CD4-positive, alpha-beta T cell treated with Interleukin-1 beta for 1 hour (primary cell): ENCODE measurements at places on chromosomes 7 and 10.
A peak's percentile ranks its signal among the peaks of the same experiment; 100 is the strongest.

DNA sequence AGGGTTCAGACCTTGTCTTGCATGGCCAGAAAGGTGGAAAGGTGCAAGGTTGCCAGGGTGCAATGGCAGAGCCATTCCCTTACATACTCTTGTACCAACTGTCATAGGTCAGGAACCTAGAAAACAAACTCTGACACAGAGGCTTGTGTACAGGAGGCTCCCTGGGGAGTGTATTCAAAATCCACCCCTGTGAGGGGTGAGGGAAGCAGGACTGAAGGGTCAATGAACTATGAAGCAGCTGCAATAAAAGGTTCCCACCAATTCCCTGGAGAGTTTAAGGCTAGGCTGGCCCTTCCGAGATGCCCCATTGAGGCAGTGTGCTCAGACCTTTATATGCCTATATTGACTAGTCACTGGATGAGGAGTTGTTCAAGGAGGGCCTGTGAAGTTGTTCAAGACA, 13.9 kb upstream of the CUZD1 start:
- DNase-seq: no peak

GRCh38 chr7:26185131-26185843, 15.3 kb downstream of the HNRNPA2B1 start:
- peak; percentile 58 for DNase-seq

- no peak for DNase-seq
These were observed 696.3 kb upstream of the GALNT17 start for GRCh38 chr7:70435634-70436033.

DNA sequence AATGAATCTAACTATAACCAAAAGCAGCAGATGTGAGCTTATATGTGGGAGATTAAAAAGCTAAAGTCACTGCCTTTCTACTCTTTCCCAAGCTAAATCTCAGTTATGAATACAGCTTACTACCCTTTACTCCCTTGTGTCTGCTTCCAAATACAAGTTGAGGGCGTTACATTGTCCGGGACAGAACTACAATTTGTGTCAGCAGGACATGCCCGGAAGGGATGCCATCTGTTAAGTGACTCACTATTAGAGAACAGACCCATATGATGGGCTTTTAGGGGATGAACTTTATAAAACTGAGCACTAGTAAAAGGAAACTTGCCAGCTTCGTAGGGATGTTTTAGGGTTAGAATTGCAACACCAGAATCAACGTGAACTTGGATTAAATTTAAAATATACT, 299.7 kb upstream of the CSTF2T start:
- DNase-seq: no peak

DNA sequence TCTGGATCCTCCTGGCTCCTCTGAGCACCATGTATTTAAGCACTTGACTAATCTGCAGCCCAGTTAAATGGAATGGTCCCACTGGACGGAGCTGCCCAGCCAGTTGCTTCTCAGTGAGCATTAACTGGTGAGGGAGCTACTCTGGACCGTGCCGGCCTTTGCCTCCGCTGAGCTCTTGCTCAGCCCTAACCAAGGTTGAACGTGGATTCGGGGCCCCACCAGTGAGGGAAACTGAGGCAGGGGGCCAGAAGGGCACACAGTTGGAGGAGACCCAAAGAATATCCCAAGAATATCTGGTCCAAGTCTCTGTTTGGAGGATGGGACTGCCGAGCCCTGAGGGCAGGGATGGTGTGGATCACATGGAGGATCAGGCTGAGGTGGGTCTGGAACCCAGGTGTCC, 13.7 kb downstream of the ADCYAP1R1 start:
- no peak for DNase-seq

DNA sequence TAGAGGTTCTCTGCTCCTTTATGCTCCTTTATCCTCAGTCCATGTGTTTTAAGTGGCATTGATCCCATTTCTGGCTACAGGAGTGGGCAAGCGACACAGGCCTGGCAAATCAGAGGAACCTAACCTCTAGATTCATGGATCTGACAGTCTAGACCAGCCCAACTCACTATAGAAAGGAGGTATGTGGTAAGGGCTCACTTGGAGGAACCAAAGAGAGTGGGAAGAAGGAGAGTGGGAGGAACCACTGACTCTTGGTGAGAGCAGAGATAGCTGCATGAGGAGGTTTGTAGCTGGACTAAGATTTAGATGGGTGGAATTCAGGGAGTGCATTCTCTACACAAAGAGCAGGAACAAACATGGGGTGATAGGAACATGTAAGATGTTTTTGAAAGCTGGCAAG, 11.6 kb upstream of the FRAT1 start:
- DNase-seq: no peak

DNA sequence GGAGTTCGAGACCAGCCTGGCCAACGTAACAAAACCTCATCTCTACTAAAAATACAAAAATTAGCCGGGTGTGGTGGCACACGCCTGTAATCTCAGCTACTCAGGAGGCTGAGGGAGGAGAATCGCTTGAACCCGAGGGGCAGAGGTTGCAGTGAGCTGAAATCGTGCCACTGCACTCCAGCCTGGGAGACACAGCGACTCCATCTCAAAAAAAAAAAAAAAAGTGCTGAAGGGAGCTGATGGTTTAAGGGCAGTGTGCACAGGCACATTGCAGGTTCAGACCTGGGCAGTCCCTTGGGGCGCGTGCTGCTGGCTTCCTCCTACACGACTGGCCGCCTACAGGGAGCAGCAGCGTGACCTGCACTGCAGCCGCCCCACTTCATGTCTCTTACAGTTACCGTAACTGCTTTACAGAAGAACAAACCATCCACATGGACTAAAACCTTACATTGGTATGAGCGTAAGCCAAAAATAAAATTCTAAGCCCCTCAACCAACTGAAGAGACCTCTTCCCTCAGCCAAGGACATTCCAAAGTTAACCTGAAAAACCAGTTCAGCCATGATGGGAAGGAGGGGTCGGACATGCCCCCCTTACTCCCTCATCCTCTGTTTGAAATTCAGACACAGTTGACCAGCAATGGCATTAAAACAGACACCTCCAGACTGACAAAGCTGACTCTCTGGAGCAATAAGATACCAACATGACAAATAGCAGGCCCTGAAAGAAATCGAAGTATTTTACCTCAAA, 262.2 kb downstream of the ZMYND11 start:
- DNase-seq: no peak

GRCh38 chr10:103818105-103818504, 37.3 kb downstream of the SH3PXD2A start:
- DNase-seq: no peak

DNA sequence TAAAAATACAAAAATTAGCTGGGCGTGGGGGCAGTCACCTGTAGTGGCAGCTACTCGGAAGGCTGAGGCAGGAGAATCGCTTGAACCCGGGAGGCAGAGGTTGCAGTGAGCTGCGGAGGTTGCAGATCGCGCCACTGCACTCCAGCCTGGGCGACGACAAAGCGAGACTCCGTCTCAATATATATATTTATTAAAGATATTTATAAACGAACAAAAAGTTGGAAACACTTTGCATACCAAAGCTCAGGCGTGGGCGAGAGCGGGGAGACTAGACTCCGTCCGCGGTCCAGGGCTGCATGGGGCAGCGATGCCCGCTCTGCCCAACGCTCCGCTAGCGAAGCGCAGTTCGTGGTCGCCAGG, 7.9 kb upstream of the CRYGN start:
- DNase-seq: no peak

DNA sequence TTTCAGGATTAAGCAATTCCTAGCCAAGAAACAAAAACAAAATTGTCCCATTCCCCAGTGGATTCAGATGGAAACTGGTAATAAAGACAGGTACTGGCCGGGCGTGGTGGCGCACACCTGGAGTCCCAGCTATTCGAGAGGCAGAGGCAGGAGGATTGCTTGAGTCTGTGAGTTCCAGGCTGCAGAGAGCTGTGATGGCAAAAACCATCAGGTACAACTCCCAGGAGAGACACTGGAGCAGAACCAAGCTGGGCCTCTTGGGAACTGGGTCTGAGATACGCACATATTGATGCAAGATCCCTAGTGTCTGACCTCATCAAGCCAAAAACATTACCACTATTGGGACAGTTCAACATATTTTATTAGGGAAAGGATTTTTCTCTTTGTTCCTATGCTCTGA, 84.0 kb upstream of the ANLN start:
- DNase-seq: no peak

- no peak for DNase-seq
These were observed 73.0 kb upstream of the BMPER start for GRCh38 chr7:33832271-33832721.

GRCh38 chr7:130959743-130960207, 225.8 kb upstream of the KLF14 start:
- peak; percentile 20 for DNase-seq

DNA sequence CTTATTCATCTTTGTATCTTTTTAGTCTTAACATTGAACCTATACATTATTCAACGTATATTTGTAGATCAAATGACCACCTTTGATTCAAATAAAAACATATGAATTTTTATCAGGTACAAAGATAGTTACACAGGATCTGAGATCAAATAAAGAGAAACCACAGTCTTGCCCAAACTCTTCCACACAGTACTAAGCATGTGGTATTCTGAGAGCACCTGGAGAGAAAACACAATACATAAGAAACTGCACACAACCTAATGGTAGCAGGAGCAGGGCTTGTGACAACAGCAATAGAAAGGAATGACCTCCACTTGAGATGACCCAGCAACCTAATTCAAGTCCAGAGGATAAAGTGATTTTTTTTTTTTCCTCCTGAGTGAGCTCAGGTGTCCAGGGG, 6.5 kb upstream of the WASL start:
- no peak for DNase-seq

DNA sequence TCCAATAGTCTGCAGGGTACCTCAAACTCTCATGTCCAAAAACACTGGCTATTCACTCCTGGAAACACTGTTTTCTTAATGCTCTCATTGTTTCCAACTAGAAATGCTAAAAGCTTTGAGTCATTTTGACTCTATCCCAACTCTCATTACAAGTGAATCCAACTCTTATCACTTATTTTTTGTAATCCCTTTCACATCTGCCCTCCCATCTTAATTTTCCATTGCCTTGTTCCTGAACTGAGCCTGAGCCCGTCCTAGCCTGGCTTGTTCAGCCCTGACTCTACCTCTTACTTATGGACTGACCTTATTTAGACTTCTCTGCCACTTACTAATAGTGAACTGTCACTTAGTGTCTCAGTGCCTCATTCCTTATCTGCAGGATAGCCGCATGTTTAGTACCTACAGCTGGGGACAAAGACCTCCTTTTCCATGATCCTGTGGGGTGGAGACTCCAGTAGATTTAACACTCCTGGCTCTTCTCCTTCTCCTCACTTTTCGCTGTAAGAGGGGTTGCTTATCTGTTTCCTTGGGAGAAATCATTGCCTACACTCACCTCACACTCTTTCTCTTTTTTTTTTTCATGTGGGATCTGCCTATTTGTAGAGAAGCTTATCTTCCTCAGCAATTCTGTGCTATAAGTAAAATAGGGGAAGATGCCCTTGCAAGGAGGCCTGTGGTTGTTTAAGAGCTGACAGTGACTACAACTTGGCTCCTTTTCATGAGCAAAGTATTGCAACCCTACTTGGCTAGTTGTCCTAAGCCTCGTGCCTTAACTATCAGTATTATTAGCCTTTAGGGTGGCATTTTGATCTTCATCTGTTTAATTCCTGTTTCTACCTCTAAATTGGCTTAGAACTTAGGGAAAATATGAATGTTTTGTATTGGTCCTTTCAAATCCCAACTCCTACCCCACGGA, 56.4 kb downstream of the SLC16A12 start:
- DNase-seq: no peak

DNA sequence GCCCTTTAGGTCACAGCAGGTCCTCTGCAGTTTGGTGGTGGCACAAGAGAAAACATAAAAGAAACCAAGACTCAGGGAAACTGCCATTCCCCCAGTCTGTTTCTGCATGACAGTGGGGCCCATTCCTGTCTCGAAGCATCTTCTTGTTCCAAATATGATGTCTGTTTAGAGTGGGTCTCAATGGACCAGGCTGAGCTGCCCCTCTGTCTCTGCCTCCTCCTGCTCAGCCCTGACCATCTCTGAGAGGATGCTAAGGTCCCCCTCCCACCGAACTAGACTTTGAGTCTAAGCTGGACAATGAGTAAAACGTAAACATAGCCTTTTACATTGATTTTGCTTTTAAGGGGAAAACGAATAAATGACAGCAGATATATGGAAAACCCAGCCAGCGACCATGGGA, 40.4 kb downstream of the CLEC2L start:
- no peak for DNase-seq

DNA sequence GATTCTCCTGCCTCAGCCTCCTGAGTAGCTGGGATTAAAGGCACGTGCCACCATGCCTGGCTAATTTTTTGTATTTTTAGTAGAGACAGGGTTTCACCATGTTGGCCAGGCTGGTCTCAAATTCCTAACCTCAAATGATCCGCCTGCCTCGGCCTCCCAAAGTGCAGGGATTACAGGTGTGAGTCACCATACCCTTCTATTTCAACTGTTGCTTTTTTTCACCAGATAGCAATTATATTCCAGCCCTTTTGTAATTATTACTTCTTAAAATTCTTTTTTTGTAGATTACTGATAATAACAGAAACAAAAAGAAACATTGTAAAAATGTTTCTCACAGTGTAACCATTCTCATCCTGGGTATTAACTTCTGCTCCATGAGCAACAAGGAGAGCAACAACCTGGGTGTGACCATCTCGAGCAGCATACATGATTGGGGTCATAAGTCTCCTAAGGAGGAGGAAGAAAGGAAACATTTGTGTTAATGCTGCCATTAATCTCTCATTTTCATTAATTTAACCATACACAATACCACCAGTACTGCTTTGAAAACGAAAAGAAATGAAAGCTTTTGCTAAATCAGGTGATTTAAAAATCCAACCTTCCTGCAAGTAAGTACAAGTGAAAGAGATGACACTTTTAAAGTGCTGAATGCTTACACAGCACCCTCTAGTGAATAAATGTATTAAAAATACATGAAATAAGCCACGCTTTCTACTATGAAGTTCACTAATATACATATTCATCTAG, 41.8 kb downstream of the ASZ1 start:
- DNase-seq: no peak

DNA sequence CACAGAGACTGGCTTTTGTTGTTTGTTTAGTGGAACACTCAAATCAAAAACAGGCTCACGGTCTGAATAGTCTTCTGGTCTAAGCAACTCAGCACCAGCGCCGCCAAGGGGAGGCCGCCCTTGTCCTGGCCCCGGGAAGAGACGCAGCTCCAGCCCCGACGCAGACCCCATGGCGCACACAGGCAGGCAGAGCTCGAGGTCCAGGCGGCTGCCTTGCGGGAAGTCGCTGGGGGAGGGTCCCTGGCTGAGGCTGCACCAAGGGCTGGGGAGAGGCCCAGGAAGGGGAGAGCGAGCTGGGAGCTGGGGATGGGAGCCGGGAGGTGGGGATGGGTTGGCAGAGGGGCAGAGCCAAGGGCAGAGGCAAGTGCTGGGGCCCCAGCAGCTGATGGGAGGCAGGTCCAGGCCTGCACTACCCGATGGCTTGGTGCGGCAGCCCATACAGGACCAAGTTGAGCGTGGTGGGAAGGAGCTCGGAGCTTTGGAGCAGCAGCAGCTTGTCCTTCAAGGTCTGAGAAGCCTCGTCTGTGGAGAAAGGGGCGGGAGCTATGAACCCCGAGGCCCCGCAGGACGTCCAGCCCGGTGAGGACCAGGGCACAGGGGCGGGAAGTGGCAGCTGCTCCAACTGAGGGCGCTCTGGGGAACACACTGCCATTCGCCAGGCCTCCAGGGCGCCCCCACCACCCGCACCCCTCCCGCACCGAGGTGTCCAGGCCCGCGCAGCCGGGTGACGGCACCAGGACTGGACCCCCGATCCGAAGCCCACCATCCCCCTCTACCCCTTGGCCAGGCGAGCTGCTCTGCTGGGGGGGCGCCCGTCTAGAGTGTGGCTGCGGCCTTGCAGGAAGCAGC, 22.7 kb upstream of the NKX6-2 start:
- DNase-seq: no peak

GRCh38 chr7:69674701-69675182, 76.5 kb downstream of the AUTS2 start:
- DNase-seq: no peak
